ENCODE measurements at places on chromosomes 5 and 9. TPM values are rescaled to one million over a fixed set of nuclear protein-coding genes. Genes with fewer than 3 reads are reported as not detected.

DNA sequence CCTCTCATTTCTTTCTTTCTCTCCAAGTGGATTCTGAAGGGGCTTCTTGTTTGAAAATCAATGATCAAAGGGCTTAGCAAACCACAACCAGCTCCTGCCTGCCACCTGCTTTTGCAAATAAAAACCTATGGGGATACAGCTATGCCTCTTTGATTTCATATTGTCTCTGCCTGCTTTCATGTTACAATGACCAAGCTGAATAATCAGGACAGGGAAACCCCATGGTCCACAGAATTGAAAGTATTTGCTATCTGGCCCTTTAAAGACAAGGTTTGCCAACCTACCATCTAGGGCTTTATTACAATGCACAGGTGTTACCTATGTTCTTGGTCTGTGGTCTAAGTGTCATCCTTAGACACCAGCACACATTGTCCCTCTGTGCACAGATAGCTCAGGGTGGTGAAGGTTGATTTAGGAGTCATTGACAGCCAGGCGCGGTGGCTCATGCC, 28.8 kb upstream of the PLIN2 start:
- DNase-seq = no peak

DNA sequence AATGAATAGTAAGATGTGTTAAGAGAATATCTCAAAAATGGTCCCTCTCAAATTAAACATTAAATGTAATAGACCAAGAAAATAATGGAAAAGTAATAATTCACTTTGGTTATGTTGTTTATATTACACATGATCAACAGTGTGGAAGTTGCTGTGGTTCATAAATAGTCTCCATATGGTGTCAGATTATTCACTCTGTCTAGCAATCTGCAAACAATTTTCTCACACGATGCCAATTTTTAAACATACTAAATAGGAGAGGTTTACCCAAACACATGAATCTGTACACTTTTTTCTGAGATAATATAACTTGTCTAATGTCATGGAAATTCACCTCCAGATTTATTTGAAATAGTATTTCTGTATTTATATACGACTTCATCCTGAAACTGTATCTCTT, 217.4 kb upstream of the FBXL7 start:
- no peak for DNase-seq

DNA sequence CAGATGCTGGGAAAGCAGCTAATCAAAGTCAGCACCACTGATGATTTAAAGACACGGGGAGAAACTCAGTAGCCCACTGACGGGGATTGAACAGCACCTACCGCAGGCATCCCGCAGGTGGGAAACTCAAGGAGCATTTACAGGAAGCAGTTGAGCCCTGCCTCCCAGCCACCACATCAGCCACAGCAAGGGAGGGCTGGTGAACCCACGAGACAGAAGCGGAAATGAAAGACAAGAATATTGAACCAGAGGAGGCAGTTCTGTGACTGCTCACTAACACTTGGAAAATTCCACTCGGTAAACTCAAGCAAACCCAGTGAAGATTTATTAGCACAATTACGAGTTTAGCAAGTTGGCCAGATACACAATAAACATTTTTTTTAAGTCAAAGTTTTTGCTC, 10.6 kb upstream of the FAM163B start:
- DNase-seq = no peak

- no peak for DNase-seq
Observed at GRCh38 chr9:87776481-87777379, 50.8 kb downstream of the CTSL start.

DNA sequence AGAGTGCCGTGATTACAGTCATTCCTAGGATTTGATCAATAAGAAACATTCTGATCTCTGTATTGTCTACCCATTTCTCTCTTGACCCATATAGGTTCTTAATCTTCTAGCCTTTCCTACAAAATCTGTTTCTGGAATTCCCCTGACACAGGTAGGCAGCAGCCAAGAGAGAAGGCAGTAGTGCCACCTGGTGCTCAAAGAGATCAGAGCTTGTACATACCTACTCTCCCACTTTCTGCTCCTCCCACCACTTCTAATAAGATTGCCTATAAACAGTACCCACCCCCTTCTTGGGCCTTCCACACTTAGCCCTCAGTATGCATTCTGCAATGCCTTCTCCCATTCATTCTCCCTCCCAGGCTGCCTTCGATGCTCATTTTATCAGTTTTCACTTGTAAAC, 117.4 kb upstream of the RORB start:
- no peak for DNase-seq

DNA sequence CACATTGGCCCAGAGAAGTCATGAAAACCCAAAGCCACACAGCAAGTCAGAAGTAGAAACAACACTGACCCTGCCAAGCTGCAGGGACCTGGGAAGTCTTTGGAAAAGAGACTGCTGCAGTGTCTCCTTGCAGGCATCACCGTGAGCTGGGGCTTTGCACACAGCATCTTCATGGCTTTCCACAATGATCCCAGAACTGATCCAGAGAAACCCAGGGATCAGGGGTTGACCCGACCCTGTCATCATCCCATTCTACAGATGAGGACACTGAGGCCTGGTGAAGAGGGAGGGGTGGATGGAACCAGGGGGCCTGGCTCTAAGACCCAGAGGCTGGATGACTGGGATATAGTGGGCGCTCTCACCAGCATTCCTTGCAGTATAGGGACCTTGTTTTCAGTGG, 4.3 kb upstream of the FAM78A start:
- no peak for DNase-seq

DNA sequence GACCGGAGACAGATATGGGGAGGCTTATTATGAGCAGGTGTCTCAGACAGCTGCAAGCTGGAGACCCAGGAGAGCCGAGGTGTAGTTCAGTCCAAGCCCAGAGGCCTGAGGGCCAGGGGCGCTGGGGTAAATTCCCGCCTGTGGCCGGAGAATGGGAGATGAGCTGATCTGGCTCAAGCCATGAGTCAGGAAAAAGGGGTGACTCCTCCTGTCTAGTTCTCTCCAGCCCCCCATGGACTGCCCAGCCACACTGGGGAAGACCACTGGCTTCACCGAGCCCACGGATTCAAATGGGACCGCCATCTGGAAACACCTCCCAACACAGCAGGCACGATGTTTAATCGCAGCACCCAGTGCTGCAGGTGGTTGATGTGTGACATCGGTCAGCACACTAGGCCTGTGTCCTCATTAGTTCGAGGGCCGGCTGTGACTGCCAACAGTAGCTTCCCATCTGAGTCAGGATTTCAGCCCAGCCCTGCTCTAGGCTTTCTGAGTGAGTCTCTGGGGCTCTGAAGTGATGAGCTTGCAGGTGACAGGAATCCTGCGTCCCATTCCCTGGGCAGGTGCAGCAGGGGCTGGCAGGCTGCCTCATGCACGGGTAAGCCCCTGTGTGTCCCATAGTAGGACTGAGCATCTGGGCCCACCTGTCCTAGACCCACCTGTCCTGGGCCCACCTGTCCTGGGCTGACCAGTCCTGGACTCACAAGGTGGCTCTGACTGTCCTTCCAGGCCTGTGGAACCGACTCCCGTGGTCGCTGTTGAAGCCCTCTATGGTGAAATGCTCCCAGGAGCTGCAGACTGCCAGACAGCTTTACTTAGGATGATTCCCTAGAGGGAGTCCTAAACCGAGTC, 49.7 kb downstream of the AHRR start:
- no peak for DNase-seq

GRCh38 chr9:14018081-14018480, 295.9 kb downstream of the NFIB start:
- peak; percentile 77 for DNase-seq

- DNase-seq = no peak
Observed at GRCh38 chr9:69519470-69520240, 152.5 kb downstream of the APBA1 start.

DNA sequence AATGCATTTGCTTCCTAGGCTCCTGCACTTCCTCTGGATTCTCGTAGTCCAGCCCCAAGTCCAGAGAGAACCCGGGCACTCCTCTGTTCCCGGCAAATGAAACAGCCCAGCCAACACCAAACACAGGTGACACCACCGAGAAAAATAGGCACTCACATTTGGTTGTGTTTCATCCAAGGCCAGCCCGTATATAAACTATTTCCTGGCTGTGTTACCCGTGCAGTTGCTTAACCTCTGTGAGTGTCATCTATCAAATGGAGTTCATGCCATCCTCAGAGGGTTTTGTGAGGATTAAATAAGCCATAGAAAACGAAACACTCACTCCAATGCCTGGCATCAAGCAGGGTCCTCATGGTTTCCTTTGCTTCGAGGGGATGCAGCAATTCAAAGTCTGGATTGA, 115.2 kb downstream of the BOD1 start:
- no peak for DNase-seq

GRCh38 chr9:83208065-83208850, 145.3 kb upstream of the RASEF start:
- no peak for DNase-seq

GRCh38 chr9:272251-273213, 57.9 kb downstream of the DOCK8 start:
- no peak for DNase-seq

DNA sequence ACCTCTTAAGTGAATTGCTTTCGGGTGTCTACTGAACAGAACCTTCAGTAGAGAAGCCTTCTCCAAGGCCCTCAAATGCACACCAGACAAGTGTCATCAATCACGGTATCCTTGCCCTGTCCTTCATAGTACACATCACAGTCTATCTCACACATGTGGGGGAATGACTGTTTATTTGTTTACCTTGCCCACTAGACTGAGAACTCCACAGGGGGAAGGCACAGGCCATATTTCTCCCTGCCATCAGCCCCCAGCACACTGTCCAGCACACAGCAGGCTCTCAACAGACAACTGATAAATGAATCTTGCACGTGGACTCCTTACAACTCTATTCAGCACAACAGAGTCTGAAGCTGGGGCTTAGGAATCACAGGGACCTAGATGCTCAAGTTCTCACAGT, 128.5 kb downstream of the MED27 start:
- no peak for DNase-seq

DNA sequence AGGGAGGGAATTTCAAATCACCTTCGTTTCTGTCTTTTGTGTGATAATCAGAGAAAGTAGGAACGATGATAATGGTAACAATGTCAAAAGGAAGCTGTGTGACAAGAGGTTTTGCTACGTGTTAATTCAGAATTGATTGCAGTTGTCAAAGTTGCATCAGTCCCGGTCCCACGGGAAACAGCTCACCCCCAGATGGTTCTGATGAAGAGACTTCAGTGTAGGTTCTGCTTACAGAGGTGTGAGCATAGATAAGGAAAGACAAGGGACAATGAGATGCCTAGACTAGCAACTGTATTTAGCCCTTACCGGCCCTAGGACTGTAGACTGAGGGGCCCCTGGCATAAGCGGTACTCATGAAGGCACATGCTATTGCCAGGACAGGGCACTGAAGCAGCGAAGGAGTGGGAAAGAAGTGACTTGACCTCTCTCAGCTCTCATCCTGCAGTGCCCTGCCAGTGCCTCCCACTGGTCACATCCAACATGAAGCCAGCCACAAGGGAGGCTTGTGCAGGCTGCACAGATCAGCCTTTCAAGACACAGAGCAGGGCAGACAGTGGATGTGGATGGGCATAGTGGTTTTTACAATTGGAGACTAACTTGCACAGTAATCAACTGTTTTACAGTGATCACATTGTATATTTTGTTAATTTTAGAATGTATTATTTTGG, 21.1 kb downstream of the PDE8B start:
- DNase-seq = no peak

DNA sequence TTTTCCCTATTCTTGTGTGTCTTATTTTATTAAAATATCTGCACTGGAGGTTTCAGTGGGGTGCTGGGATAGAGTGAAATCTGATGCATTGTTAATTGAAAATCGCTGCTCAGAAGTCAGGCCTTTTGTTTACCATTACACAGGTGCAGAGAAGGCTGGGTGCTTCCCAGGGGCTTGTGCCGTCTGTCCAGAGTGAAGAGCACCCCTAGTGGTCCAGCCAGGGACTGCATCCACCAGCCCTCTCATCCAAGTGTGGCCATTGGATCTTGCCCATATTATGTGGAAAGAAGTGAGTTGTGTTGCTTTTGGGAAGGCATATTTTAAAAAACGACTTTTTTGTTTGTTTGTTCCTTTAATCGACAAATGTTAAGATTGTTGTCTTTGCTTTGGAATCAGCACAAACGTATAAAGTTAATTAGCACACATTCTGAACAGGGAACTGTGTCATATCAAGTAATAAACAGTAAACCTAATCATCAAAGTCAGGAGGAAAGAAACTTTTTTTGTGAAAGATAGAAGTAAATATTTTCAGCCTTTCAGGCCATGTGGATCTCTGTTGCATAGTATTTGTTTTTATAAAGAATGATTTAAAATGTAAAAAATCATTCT, 315.6 kb downstream of the MTRR start:
- peak; percentile 0 for DNase-seq

DNA sequence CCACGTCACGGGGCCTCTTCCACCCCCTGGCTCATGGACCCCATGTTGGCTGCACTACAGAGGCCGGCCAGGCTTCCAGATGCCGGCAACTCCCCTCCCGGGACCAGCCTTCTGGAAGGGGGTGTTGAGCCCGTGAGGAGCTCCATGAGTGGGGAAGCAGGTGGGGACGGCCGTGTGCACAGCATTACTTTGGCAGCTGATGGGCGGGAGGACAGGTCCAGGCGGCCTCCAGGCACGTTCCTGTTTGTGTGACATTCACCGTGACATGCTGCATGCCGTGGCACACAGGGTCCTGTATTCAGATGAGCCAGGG, 29.1 kb upstream of the ABO start:
- no peak for DNase-seq

DNA sequence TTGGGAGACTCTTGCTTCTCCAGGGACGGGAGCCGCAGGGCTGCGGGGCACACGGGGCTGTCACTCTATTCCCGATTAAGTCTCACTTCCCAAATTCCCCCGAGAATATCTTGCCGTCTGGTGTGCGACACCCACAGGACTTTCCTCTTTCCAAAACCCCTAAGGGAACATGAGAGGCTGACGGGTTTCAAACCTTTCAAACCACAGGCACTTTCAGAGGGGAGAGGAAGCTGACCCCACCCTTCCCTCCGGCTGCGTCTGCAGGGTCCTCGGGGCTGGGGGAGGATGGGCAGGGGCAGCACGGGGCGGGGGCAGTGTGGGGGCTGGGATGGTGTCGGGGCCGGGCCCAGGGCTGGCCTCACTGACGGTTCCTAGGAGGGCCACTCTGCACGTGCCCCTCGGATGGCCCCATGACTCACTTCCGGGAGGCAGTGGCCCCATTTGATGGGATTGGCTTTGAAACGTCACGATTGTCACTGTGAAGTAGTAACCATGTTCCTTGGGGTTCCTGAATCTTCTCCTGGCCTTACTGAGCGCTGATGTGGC, 38.2 kb downstream of the SLC9A3 start:
- no peak for DNase-seq

The F2RL2 gene
- total RNA-seq = 0.71 TPM

The SPARC gene
- total RNA-seq = 797 TPM

The SPOCK1 gene
- total RNA-seq = 23.2 TPM

The SPATA9 gene
- total RNA-seq = 1.4 TPM

The FBN2 gene
- 27.4 TPM for total RNA-seq

The GPRIN1 gene
- total RNA-seq = 16.2 TPM

The PCDHB11 gene
- total RNA-seq = 0.77 TPM

The SMIM27 gene
- total RNA-seq = 5.1 TPM

The IGFBPL1 gene
- 2.8 TPM for total RNA-seq

The CER1 gene
- total RNA-seq = not detected

The ANKRD18B gene
- 7.9 TPM for total RNA-seq

The PCDHGA3 gene
- 0.57 TPM for total RNA-seq

The PCDHA11 gene
- total RNA-seq = 0.11 TPM

The AMACR gene
- total RNA-seq = 21.0 TPM

The OR1J2 gene
- total RNA-seq = not detected
